ENCODE measurements at places on chromosomes 12 and 14.
A peak's percentile ranks its signal among the peaks of the same experiment; 100 is the strongest.

GRCh38 chr12:101368016-101368415 is 39.6 kb downstream of the ARL1 start:
- no peak for DNase-seq

- no peak for DNase-seq
Measured at GRCh38 chr14:30779210-30779609, 95.1 kb upstream of the COCH start.

GRCh38 chr12:62802984-62803383 is 132.0 kb downstream of the PPM1H start:
- no peak for DNase-seq

- DNase-seq = no peak
Measured at GRCh38 chr14:51668870-51669269, 17.2 kb downstream of the FRMD6 start.

DNA sequence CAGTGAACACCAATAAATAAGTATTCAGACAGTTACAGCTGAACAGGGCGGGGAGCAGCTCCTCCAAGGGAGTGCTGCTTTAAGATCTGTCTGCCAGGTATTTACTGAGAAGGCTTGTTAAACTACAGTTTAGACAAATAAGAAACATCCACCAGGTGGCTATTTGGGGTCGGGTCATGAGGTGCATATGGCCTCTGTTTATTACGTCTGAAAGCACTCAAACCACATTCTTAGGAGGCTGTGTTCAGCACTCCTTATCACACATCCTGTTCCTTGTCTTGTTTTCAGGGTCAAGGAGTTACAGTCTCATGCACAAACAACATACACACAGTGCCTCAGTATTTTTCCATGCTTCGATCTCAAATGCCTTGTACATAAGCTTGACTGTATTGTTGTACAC is 78.8 kb downstream of the KCNMB4 start:
- DNase-seq = no peak

GRCh38 chr12:53709671-53710070 is 17.6 kb downstream of the CALCOCO1 start:
- no peak for DNase-seq

DNA sequence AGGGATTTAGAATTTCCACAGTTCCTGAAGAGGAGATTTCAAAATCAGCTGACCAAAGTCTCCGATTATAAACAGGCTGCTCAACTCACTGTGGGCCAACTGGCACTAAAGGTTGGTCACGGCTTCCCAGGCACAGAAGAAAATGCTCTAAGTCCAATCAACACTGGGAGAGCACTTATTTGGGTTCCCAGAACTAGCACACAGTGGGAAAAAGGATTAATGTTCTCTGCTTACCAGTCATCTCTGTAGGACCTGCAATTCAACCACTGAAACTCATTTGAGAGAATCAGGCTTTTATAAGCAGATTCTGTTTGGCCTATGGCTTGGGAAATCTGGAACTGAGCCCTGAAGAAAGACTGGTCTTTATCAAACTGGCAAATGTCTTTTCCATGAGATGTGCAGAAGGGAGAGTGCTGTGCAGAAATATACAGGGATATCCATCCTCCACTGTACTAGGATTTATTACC is 49.4 kb downstream of the ABCC9 start:
- peak; percentile 88 for DNase-seq

GRCh38 chr12:66441905-66442559 is 139.7 kb downstream of the HELB start:
- no peak for DNase-seq

DNA sequence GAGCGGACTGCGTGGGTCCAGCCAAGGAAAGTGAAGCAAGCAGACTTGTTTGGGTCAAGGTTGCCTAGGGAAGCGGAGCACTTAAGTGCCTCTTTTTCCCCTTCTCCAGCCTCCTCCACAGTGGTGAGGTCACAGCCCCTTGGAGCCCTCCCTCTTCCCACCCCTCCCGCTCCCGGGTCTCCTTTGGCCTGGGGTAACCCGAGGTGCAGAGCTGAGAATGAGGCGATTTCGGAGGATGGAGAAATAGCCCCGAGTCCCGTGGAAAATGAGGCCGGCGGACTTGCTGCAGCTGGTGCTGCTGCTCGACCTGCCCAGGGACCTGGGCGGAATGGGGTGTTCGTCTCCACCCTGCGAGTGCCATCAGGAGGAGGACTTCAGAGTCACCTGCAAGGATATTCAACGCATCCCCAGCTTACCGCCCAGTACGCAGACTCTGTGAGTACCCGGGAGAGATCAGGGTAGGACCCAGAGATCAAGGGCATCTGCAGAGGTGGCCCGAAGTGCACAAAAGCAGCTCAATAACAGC is at the start of gene TSHR:
TSHR (plus strand) TSS at position 206 of the 526 bp plus-strand sequence; CDS start at position 266, 60 bp downstream.
- DNase-seq = no peak

Measured in left lobe of liver (tissue), 2 donors.